ENCODE measurements at places on chromosomes 11 and 22. TPM values are rescaled to one million over a fixed set of nuclear protein-coding genes. Genes with fewer than 3 reads are reported as not detected.

GRCh38 chr11:16297332-16297731 is 59.0 kb downstream of the SOX6 start:
- no peak for DNase-seq
- H3K4me3 ChIP-seq, result no peak overlapping the region
- H3K4me1 ChIP-seq, result no peaks in the 10 kb centered on the region
- H3K27me3 ChIP-seq, result no peaks in the 10 kb centered on the region
- H3K36me3 ChIP-seq, result no peaks in the 10 kb centered on the region

DNA sequence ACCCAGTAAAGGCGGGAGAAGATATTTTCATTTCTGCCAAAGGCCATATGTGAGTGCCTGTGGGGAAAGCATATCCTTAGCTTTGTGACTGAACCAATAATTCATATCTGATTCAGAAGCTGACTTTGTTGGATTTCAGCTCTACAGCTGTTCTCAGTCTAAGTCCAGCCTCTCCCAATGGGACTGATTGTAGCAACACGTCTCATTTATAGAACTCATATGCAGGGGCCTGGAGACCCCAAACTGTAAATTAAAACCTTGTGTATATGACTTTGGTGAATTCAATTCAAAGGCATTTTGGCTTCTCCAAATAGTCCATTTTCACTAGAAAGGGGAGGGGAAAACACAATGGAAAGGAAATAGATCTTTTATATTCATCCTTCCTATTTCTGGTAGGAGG is 250.4 kb upstream of the SORL1-AS1 start:
- no peak overlapping the region for H3K4me3 ChIP-seq
- no peaks in the 10 kb centered on the region for H3K27me3 ChIP-seq

DNA sequence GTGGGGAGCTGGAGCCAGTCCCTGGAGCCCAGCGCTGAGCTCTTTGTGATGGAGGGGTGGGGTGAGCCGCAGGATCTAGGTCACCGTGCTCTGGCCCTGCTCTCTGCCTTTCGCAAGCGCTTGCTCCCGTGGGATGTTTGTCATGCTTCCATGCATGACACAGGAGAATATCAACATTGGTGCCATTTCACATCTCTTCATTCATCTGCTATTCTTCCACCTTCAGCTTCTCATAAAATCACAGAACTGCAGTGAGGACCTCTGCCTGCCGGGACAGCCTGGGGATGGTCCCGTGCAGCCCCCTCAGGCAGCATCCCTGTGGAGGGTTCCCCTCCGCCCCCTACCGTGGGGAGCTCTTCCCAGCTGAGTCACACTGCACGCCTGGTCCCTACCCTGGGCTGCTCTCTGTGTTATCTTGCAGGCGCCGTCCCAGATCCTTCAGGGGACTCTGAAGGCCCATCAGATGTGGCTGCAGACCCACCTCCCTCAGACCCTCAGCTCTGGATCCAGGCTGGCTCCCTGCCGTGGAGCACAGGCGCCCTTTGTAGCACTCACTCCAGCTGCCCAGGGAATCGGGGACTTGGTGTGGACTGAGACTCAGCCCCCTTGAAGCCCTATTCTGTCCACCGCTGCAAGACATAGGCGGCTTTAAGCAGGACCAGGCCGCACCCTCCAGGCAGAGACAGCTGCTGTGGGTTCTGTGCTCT is 5.1 kb upstream of the SEPTIN5 start:
- no peaks in the 10 kb centered on the region for H3K36me3 ChIP-seq
- H3K4me3 ChIP-seq, result no peak overlapping the region
- no peak for DNase-seq
- peaks cover 8% of the 10 kb centered on the region for H3K27me3 ChIP-seq

DNA sequence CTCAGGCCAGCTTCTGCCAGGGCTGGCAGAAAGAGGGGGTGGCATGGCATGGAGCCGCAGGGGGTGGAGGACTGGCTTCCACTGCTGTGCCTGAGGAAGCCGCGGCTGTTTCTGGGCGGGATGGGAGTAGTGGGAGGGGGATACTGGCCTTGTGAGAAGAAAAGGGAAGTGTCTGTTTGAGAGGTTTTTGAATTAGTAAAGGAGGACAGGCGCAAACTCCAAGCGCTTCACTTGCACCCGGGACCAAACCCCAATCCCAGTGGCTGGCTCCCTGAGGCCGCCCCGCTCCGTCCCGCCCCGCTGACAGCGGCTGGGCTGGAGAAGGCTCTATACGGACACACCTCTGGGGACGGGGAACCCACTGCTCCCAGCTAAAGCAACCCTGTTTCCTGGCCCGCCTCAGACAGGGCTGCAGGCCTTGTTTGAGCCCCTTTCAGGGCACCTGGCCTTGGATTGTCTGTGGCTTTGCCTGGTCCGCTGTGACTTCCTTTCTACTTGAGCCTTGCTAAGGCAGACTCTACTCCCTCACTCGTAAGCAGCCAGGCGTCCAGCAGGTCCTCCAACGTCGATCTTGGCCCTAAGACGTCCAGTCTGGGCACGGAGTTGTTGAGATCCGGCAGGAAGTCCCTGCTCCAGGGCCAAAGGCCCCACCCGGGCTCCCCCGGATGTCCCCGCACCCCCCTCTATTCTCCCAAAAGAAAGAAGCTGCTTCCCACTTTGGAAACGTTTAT is 2.2 kb downstream of the APOA1 start:
- DNase-seq, result no peak
- H3K4me1 ChIP-seq, result peaks cover 15% of the 10 kb centered on the region
- no peaks in the 10 kb centered on the region for H3K27me3 ChIP-seq
- H3K4me3 ChIP-seq, result peak overlapping the region; percentile 60
- no peak overlapping the region for H3K27ac ChIP-seq

DNA sequence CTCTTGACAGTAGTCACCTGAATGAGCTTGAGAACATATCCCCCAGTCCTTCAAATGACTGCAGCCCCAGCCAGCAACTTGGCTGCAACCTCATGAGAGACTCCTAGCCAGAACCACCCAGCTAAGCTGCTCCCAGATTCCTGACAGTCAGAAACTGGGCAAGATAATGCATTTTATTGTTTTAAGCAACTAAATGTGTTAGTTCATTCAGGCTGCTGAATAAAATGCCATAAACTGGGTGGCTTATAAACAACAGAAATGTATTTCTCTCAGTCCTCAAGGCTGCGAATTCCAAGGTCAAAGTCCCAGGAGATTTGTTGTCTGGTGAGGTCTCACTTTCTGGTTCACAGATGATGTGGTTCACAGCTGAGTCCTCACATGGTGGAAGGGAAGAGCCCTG is 5.8 kb upstream of the PAMR1 start:
- no peaks in the 10 kb centered on the region for H3K36me3 ChIP-seq
- DNase-seq, result no peak
- H3K27me3 ChIP-seq, result peaks cover 13% of the 10 kb centered on the region

Gene GLB1L2
- total RNA-seq, result 1.2 TPM

Gene FIBIN
- total RNA-seq, result not detected

Measured in CD4-positive, alpha-beta memory T cell (primary cell).